Activated naive CD8-positive, alpha-beta T cell treated with anti-CD3 and anti-CD28 coated beads, Interleukin-2, amount 10 ng/mL, durations not matched to agents 7 days and 5 days (primary cell): ENCODE measurements at places on chromosomes 2 and 18.

DNA sequence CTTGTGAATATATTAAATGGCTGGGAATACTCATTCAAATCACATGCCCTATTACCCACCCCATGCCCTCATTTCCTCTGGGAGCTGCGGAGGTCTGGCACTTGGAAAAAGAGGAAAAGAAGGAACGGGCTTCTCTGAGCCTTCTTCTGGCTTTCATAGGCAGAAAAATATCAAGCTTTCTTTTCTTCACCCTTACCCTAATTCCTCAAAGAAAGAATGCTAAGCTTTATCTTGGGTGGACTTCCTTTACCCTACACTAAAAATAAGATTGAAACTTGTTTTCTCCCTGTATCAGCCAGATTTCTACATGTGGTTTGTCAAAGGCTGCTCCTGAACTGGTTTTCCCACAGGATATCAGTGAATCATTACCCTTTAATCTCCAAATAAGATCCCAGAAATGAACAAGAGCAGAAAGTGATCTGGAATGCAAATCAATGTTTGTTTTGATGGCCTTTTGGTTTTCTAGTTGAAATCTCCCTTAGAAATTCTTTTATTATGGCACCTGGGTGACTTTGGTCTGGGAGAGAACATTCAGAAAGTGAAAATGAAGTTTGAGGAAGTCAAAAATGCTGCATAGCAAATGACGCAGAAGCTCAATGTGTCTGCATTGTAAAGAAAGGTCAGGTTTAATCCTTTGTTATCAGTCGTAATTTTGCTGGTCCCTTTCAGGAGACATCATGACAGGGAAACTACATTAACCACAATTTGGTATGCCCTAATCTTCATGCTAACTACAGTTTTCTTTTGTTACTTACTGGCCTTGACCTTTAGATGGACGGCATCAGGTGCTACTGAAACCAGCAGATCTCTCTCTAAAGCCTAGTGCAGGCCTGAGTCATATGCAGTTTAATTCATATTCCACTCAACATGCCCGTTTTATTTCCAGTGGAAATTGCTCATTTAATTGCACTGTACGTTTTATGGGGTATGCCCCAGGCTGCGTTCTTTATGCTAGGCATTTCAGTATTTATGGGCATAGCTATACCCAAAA is 46.6 kb upstream of the HNRNPA3 start:
- DNase-seq, result no peak

- no peak for DNase-seq
These were observed 60.9 kb upstream of the IL1R1 start for GRCh38 chr2:102081606-102082005.

GRCh38 chr2:109318949-109319342 is 189.9 kb downstream of the SH3RF3 start:
- no peak for DNase-seq

- peak; percentile 73 for DNase-seq
These were observed 1.4 kb upstream of the RNF152 start for GRCh38 chr18:61893971-61894750.

GRCh38 chr2:28406276-28407096 is 13.8 kb downstream of the FOSL2 start:
- no peak for DNase-seq

DNA sequence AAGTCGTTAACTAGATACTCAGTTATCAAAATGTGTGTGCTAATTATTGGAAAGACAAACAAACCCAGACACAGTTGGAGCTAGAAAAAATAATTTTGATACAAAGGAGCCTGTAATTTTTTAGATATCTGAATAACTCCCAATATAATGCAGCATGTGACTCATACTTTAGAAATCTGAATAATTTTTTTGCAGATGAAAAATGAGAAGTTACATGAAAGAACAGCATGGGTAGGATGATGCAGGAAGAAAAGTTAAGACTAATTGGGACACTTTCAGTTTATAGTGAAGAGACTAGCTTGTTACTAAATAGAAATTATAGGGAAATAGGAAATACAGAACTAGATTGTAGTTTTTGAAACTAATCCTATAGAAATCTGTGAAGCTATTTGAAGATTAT is 945.8 kb downstream of the CBLN2 start:
- DNase-seq, result no peak

- DNase-seq, result no peak
These were observed 26.7 kb downstream of the CTLA4 start for GRCh38 chr2:203894262-203894661.

DNA sequence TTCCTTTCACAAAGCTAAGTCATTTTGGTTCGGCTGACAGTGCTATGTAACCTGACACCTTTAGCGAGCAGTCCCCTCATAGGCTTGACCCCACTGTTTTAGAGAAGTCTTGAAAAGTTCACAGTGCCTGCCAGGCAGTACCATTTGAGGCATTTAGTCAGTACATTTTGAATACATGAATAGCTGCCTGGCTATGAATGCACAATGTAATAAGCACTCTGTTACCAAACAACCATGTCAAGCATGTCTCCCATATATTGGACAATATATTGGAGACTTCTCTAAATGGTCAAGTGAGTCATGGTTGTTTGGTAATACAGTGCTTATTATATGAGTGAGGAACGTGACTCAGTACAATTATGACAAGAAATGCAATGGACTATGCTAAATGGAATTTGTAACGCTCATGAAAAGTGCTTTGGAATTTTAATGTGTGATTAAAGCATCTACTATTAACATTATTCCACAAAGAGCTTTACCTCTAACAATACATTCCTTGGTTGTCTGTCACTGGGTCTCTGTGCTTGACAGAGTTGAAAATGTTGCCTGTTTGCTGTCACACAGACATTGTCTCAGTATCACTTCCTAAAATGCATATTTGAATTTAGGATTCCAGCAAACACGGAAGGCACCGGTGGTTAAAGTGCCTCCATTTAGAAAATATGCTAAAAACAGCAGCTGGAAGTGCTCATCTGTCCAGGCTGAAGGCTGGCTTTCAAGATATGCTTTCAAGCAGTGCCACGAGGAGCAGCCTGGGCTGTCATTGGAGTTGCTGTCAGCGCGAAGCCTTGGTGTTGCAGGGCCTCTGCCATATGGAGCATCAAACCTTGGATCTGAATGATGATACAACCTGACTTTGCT is 458.6 kb downstream of the FBXO15 start:
- no peak for DNase-seq

DNA sequence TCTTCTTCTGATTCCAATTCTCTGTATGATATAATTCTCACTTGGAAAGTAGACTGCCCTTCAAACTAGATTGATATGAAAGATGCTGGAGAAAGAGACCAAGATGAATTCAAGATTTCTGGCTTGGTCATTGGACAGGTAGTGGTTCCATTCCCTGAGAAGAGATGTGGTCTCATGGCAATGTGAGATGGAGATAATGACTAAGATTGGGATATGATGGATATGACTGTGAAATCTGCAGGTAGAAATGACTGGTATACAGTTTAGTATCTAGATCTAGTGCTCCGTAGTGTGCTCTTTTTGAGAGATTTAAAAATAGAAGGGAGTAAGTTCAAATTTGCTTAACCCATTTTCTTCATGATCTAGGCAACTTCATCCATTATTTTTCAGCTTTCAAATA is 425.4 kb upstream of the TRIB2 start:
- DNase-seq, result no peak

GRCh38 chr2:143697744-143698143 is 568.5 kb downstream of the ARHGAP15 start:
- no peak for DNase-seq

DNA sequence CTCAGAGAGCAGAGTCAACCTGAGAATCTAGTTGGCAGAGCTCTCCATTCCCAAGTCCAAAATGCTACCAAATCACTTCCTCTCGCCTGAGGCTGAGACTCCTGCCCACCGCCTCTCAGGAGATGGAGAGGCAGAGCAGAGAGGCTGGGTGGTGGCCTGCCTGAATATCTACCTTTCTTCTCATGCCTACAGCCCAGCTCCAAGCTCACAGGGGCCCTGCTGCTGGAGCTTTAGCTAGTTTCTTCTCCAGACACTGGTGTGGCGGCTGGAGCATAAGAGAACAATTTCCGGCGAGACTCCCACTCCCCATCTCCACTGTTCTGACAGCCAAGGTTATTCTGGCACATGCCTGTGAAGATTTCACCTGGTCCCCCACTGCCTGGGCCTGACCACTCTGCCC is 8.1 kb upstream of the CYP26B1 start:
- DNase-seq, result no peak

- no peak for DNase-seq
These were observed 54.5 kb upstream of the AFF3 start for GRCh38 chr2:100196786-100197494.

DNA sequence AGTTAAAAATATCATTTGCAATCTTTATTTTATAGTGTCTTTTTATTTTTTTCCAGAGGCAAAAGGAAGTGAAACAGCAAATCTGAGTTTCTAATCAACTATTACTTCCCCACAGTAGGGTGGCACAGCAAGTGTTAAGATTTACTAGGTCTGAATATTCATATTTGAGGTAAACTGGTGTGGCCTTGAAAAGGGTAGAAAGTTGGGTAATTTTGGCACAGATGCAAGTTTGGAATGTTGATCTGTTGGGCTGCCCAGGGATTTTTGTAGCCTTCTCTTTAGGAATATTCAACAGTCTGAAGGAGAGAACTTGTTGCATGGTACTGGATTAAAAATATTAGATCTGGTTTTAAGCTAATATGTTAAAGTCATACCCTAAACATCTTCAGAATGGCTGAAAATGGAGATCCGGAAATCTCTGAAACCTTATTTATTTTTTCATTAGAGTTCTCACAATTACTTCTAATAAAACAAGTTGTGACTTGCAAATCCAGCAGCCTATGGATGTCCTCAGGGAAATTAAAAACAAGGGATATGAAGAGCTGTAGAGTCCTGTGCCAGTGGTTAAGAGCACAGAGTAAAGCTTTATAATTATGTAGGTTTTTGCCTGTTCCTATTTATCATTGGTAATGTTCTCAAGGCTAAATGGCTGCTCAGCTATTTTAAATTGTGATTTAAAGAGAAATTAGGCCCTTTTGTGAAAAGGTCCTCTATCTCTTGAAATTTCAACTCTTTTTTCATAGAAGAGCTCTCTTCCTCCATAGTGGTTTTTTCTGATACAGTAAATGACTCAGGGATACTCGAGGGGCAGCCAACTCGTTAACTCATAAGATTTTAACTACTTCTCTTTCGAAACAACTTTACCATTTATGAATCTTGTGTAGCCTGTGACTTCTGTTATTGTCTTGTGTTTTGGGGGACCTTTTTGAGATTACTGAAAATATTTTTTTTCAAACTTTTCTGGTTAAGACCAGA is 11.0 kb downstream of the TANK start:
- no peak for DNase-seq

DNA sequence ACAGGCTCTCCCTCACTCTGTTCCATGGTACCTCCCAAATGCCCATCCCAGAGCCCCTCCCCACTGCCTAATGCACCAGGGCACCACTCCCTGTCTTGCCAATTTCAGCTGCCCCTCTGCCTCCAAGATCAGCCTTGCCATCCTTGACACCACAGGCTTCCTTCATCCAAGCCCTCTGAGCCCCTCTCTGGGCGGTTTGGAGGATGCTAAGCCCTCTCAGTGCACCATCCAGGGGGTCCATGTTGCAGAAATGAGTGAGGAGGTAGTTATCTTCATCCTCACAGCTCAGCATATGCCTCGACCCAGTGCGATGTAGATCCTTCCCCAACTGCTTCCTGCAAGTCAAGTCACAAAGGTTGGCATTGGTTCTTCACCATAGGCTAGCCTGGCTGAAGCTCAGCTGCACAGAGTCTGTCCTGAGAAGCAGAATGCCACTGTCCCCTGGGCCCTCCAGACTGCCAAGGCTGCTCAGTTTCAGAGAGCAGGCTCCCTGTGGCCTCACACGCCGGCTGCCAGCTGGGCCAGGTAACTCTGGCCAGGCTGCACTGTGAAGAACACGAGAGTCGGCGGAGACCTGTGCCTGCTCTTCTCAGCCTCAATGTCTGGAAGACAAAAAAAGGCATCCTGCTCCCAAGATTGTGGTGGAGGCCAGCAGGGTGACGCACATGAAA is 9.9 kb upstream of the MAP3K2 start:
- no peak for DNase-seq

DNA sequence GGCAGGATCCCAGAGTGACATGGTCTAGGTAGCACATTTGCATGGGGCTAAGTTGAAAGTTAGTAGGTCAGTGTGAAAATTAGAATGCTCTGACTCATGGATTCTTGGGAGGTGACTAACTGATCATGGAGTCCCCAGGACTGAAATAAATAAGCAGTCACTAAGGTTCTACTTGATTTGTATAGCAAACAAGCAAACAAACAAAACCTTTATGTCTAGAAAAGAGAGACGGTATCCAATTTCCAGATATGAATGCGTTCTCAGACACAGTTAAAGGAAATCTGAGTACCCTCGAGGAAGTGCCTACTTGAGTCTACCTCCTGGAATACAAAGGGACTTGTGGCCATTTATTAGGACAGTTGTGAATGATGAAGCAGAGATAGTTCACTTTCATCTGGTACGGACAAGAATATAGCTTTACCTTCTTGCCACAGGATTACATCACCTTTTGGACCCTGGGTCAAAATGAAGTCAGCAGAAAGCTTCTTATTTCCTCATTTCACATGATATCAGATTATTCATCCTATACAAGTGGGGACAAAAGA is 54.3 kb upstream of the AGPS start:
- DNase-seq, result no peak

GRCh38 chr2:44362207-44363015 is 664 bp downstream of the CAMKMT start:
- DNase-seq, result peak; percentile 58

DNA sequence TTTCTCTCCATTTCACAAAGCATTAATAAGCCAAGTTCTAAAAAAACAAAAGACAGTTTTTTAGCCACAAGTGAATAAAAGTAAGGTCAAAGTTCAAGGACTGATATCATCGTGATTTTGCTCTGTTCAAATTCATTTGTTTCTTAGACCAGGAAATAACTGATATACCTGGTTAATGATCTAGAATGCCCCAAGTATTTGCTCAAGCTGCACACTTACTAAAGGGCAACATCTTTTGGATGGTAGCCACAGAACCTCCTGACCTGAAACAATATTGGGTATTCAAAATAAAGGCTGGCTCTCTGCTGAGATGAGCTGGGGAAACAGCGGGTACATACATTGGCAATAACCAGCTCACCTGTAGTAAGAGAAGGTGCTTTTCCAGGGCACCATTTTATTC is 314.7 kb upstream of the LYPD1 start:
- no peak for DNase-seq

- DNase-seq, result no peak
These were observed 549 bp upstream of the PSMD14 start for GRCh38 chr2:161307676-161308075.

- DNase-seq, result no peak
These were observed 329.3 kb downstream of the TXNL1 start for GRCh38 chr18:56309104-56309503.

DNA sequence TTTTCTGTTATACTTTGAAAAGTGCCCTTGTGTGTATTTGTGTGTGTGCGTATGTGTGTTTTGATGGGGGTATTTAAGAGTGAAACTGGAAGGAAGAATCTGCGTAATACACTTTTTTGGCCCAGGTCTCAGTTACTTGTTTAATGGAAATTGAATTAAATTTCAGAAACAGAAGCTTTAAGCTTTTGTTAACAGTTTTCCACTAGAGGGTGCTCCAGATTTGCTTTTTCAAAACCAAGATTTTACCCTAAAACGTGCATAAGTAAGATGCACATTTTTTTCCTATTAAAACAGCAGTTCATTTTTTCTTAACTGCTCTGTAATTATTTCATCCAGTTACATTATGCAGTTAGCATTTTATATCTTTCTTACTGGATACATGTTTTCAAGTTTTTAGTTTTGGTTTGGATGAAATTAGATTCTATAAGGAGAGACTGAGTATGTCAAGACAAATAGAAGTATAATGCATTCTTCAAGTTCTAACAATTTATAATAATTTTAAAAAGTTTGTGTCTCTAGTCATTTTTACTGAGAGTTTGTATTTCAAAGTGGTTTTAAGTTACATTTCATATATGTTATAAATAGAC is 97.2 kb downstream of the PIK3C3 start:
- DNase-seq, result no peak
